ENCODE measurements at places on chromosomes 12 and 14.

DNA sequence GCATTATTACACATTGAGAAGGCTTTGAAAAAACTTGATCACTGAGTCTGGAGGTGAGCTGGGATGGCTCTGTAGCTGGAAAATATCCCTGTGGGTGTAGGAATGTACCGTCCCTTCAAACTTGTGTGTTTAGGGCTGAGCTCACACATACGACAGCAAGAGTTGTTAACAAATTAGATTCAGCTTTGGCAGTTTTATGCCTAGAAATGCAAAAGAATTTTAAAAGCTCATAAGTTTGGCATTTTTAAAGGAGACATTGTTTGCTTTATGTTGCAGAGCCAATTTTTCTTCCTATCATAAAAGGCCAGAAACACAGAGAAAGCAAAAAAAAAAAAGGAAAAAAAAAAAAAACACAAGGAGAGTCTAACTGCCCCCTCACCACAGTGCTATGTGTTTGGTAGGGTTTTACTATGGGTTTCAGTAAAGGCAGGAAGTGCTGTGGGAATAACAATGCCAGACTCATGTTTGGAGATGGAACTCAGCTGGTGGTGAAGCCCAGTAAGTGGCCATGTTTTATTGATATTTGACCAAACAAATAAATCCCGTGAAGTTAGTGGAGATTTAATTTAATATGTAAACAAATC is 78.4 kb downstream of the DAD1 start:
- no peak for DNase-seq

GRCh38 chr14:90592655-90593054 is 195.8 kb downstream of the CALM1 start:
- no peak for DNase-seq

- no peak for DNase-seq
Observed at GRCh38 chr14:49975799-49976198, 82.9 kb downstream of the ARF6 start.

DNA sequence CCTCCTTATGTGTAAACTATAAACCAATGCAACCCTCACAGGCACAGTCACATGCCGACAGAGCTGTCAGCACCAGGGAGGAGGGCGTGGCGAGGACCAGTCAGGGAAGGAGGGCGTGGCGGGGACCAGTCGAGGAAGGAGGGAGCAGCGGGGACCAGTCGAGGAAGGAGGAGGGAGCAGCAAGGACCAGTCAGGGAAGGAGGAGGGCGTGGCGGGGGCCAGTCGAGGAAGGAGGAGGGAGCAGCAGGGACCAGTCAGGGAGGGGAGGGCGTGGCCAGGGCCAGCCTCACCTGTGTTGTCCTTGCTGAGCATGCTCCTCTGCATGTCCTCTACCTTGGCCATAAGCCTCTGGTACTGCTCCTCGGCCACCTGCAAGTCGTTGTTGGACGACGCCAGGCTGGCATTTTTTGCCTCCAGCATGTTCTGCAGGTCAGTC is 24.2 kb downstream of the GOLGA3 start:
- no peak for DNase-seq

DNA sequence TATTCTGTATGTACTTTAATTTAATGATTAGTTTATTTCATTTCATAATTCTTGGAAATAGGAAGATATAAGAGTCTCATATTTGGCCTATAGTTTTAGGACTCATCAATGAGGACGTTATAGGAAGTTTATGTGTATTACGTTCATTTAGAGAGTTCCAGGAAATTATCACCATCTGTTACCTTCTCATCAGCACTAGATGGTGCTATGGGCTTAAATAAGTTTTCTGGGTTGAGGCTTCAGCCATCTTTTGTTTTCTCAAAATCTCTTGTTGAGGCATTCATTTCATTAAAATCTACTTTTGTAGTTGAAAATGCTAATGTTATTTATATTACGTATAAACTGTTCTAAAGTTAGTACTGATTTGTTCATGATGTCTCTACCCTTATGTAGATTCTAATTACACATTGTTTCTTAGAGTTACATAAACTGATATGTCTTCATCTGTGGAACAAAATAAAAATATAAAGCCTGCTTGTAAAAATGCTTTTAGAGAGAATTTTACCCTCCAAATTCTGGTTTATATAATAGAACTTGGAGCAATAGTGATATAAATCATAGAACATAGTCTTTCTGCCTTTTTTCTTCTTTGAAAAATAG is 89.2 kb downstream of the CFAP54 start:
- peak; percentile 13 for DNase-seq

DNA sequence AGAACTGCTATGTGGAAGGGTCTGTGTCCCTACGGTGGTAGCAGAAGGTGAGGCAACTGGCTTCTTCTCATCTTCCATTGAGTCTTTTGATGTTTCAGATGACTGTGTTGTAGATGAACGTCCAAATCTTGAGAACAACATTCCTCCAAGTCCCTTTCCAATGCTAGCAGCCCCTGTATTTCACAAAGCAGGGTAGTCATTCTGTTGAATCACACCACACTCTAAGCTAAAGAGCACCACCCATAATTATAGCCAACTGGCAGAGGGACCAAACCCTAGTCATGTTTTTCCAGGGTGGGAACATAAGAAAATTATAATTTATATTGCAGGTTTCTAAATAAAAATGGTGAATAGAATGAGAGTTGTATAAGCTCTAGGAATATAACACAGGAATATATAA is 98.7 kb downstream of the DDHD1 start:
- no peak for DNase-seq

- no peak for DNase-seq
Observed at GRCh38 chr12:59149995-59150642, 229.8 kb upstream of the LRIG3 start.

DNA sequence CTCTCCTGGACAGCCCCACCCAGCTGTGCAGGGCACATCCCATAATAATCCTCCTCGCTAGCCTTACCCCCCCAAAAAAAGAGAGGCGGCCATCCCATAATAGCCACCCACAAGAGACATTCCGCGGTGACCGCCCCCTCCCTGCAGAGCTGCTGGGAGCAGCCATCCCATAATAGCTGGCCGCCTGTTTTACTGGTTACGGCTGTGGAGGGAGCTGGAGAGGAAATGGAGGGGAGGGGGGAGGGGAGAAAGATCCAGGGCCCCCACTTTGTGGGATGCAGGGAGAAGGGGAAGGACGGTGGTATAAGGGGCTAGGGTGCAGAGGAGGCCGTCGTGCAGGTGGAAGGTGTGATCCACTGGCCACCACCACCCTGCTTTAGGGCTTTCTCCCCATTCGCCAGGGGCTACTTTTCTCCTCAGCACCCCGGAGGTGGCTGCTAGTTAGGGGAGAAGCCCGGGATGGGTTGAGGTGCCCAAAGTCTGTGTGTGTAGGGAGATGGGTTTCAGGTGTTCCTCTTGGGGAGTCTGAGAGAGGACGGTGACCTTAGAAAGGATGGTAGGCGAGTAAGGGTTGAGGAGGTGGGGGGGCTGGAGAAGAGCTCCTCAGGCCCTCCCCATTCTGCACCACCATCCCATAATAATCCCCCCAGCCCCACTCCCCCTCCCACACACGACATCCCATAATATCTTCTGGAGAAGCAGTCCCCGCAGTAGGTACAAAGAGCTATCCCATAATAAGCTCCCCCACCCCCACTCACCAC is 6.0 kb upstream of the CHD4 start:
- DNase-seq: peak; percentile 64

- DNase-seq: no peak
Observed at GRCh38 chr12:56581418-56582145, 48.5 kb downstream of the BAZ2A start.

DNA sequence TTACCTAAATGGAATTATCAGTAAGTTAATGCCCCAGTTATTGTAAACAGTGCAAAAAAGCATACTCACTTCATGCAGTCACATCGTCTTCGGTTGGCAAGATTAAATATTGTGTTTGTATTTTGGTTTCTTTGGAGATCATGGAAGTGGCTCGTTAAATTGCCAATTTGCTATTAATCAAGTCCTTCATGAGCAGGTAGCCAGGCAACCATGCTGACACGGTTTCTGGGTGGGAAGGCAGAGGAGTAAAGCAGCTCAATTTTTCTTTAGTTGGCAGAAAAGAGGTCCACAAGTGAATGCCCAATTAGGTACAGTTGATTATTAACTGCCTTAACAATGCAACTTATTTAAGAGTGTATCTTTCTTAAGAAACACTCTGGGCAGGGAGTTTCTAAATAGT is 43.9 kb downstream of the PPP4R3A start:
- DNase-seq: no peak

- peak; percentile 84 for DNase-seq
Observed at GRCh38 chr12:70557583-70558191, 79.5 kb downstream of the PTPRB start.

GRCh38 chr12:61490526-61491498 is 769.4 kb upstream of the USP15 start:
- DNase-seq: no peak

DNA sequence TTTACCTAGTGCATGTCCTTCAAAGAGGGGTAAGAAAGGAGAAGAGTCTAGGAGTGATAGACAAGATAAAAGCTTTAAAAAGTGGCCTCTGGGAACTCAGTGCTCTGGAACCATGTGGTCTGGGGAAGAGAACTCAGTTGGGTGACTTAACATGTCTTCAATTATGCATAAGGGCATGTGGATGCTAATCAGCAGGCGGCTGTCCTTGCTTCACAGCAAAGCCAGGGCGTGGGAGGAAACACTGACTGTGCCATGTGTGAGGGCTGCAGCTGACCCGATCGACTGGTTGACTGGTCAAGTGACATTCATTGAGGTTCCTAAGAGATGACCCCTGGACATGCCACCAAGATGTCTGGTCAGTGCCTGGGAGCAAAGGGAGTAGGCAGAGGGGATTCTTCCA is 1053.8 kb downstream of the BCL11B start:
- DNase-seq: no peak

- DNase-seq: no peak
Observed at GRCh38 chr12:104372061-104372720, 68.7 kb downstream of the EID3 start.

Data from caudate nucleus (tissue), 63 donors.